ENCODE measurements at places on chromosomes 5 and 9.

DNA sequence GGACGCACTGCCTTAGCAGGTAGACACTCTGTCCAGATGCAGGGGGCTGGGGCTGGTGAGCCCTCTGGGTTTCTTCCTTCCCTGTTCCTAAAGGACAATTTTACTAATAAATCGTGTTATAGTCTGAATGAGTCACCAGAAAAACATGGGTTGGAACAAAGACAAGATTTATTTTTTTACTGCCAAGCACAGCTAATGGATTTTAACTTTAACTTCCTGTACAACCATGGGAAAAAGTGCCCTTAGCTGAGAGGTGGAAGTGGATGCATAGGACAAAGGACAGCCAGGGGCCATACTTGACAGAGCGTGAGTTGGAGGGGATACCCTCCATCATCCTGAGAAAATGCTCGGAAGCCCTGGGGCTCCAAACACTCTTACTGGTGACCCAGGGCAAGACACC, 300.7 kb downstream of the MSX2 start:
- no peak for DNase-seq

DNA sequence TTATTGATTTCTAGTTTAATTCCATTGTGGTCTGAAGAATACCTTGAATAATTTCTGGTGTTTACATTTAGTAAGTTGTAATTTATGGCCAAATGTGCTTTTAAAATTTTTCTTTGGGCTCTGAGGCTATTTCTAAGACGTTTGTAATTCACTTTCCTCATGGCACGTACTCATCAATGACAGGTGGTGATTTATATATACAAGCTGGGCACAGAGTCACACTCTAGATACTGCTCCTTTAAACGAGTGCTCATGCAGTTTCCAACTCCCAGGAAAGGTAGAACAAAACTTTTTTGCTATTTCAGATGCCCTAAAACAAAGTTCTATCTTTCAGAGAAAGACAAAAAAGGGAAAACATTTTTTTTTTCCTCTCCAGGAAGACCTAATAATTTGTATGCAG, 146.9 kb downstream of the AUH start:
- no peak for DNase-seq

DNA sequence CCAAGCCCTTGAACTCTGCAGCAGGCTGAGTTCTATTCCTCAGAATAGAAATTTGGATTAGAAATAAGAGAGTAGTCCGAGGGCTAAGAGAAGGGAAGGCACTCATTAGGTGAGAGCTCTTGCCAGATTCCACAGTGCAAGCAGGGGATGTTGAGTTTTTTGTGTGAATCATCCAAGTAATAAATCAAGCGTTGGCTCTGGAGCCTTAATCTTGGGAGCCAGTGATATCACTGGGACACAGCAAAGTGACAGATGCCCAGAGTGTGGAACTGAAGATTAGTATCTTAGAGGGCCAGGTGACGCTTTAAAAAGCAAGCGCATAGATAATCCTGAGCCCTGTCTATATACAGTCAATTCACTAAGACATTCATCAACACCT, 60.3 kb downstream of the FOXD1 start:
- no peak for DNase-seq

DNA sequence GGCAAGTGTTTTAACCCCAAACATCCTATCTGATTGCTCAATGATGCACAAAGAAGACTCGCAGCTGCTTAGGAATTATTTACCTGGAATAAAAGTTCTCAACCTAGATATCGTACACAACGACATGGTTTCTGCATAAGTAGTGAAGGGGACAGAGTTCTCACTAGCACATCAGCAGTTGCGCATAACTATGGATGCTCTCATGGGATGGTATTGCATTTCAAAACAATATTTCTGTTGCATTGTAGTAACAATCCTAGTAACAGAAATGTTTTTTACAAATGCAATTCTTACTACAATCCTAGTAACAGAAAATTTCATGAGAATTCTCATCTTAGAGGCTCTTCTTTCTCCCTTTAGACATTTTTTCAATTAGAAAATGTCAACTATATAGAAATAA, 94.5 kb upstream of the MINAR2 start:
- no peak for DNase-seq

GRCh38 chr5:33079548-33079947, 361.2 kb upstream of the TARS1 start:
- DNase-seq: no peak

DNA sequence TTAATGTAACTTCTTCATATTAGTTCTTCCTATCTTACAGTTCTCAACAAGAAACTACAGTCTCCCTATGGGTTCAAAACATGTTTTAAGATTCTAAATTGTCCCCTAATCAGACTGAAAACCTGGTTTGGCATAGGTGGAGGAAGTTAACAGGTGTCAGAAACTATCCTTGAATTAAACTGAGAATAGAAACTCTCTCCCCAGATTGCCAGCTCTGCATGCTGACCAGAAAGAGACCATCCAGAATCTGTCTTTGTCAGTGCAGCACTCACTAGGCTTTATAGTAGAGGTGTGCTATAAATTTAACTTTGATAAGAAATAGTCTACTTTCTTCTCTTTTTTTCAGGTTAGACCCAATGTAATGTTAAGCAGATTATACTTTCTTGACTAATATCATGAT, 63.8 kb downstream of the BNC2 start:
- no peak for DNase-seq

DNA sequence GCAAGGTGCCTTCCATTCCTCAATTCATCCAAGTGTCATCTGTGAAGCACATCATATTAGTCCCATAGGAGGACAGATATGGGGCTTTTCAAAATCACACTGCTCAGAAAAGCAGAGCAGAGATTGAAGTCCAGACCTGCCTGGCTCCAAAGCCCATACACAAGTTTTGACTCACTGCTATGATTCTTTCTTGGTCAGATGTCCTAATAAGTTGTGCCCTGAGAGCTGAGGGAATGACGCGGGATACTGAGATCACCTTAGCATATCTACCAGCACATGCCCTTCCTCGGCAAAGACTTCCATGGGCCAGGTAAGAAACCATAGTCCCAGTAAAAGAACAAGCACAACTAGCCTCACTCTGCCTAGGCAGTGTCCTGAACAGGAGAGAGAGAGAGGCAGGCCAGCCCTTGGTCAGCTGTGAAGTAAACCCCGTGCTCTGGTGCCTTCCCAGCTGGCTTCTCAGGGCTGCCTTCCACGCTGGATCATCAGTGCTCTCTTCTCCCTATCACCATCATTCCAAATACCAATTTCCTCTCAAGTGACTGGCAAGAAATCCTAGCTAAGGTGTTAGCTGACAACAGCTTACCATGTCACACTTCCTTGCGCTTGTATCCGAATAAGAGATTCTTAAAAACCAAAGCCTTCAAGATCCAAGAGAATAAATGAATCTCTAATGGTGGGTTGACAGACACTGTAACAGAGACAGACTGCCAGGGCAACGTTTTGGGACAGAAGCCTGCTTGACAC, 73.2 kb downstream of the SIL1 start:
- DNase-seq: no peak

DNA sequence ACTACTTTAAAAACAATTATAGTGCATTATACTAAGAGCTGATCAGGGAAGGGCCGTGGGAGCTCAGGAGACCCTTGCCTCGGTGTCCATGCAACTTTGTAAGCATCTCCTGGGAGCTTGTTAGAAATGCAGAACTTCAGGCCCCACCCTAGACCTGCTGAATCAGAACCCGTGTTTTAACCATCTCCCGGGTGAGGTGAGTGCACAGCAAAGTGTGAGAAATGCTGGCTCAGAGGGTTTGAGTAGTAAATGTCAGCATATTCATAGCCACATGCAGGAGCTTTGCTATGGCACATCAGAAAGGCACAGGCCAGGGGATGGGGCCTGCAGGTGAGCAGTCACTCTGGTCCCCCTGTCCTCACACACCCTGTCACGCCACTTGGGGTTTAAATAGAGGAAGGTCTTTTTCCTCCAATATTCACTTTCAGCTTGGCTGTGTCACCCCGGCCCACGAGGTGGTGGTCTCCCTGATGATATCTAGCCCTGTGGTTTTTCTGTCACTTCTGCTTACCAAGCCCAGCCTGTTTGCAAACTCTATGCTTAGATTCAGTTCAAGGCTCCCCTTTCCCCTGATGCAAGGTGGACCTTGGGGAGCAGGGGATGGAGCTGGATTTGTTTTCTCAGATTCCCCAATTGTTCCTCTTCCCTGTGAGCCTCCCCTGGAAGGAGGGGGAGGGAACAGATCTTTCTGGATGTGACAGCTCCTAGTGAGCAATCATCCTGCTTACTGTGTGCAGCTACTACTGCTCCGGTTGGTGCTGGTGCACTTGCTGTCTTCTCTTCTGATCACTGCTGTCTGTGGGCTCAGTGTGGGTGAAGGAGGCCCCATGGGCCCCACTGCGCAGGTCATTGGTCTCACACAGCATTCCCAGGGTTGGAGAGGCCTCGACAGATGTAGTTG, 51.8 kb upstream of the TGFBR1 start:
- DNase-seq: no peak

DNA sequence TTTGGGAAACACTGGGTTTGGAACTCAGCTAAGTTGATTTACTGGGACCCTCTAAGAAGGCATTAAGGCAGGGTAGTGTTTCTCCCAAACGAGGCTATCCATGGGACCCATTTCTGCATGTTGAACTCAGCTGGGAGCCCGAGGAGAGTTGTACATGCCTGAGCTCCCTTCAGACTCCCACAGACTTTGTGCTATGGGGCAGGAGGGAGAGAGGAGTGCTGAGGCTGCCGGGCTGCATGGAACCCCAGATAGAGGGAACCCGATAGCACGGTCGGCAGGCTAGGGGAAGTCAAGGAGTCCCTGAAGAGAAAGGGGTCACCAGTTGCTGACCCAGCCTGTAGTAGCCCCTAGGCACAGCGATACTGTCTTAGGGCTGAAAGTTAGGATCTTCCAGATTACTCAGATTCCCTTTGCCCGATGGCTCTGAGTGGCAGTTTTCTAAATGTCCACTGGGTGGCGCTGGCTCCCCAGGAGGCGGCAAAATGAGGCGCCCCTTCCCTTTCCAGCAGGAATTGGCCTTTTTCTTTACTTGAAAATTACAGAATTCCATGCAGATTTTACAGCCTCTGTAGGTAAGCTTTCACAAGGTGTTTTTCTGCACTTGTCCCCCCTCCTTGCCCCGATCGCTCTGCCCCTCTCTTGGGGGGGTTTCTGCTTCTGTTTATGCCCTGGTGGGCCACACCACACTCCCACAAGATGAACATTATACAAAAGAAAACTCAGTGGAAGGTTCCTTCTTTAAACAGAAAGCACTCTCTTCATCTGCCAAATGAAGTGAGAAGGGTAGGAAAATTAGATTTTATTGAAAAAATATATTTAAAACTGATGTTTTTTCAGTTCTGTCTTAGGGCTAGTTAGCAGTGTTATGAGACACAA, 17.8 kb downstream of the NANS start:
- DNase-seq: no peak

DNA sequence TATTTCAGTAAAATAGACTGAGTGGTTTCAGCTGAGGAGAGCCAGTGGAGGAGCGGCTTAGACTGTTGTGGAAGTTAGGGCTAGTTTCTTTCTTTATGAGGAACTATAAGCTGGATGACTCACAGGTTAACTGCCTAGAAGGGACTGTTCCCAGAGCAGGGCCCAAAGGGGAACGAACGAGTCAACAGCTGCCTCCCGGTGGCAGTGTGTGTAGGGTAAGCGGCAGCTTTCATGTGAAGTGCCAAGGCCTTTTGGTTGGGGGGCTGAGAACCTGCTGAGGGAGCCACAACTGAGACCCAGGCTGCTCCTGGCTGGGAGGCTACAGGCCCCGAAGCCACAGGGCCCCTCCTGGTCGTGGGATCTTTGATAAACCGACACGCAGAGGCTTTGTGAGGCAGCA, 7.0 kb downstream of the SQSTM1 start:
- DNase-seq: peak; percentile 90

- no peak for DNase-seq
Observed at GRCh38 chr9:19799784-19800183, 10.9 kb upstream of the SLC24A2 start.

DNA sequence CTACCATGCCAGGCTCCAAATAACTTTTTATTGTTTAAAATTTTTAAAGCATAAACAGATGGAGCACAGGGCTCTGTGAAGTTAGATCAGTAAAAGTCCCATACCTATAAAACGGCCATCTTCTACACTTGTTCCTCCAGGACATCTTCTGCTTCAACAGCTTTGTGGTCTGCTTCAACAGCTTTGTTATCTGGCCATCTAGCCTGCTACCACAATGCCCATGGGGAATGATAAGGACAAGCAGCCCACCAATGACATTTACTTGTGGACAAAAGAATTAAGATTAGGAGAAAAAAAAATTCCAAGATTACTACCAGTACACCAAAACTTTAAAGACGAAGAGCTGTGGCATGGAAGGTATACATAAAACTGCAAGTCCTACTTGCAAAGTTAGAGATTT, 2.2 kb upstream of the VPS13A start:
- no peak for DNase-seq

GRCh38 chr5:157109744-157110143, 900 bp upstream of the HAVCR2 start:
- DNase-seq: no peak

- DNase-seq: no peak
Observed at GRCh38 chr9:136614372-136614922, 48.3 kb upstream of the EGFL7 start.

- DNase-seq: no peak
Observed at GRCh38 chr5:112737070-112737462, 619 bp upstream of the APC start.

GRCh38 chr5:51881901-51882300, 498.7 kb downstream of the ISL1 start:
- DNase-seq: no peak

DNA sequence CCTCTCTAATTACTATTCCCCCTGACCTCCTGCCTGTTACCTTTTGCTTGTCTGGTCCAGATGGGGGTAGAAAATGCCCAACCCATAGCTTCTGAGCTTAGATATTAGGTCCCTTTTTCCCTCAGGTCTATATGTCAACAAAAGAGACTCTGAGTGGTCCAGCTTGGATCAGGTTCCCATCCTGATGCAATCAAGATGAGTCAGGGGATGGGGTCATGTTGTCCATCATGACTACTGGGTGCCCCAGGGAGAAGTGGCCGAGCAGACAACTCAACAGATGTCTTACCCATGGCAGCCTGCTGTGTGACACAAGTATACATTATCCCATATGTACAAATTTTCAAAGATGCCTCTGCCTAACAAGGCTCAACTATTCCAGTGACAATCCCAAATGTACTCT, 9.1 kb upstream of the ANKH start:
- DNase-seq: no peak

- no peak for DNase-seq
Observed at GRCh38 chr9:26260238-26260637, 582.0 kb upstream of the TUSC1 start.

GRCh38 chr5:159218595-159219023, 9.3 kb upstream of the RNF145 start:
- no peak for DNase-seq

DNA sequence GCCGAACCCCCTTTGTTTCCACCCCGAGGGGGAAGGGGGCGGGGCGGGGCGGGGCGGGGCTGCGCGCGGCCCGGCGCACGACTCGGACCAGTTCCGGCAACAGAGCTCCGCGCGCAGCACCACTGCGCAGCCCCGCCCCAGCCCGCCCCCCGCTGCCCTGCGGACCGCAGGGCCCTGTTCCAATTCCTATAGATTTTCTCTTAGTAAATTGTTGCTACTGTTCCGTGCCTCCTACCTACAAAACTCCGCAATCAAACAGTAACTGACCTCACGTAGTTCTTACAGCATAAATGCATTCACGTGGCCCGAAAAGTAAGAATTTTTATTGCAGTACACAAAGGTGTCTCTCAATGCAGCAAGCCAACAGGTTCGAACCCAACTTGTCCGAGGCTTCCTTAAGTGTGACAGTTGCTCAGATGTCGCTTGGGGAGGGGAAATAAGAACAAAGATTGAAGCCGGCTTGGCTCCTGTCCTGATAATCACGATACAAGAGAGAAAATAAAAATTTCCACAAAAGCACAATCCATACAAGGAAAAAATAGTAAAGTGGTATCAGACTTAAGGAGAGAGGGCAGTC, 1.2 kb upstream of the RNF38 start:
- DNase-seq: no peak

- no peak for DNase-seq
Observed at GRCh38 chr5:1789834-1790471, 9.7 kb downstream of the MRPL36 start.
